NCI-H187 treated with DMSO at 0.1 percent for 48 hours (cell line): ENCODE measurements at places on chromosomes 2 and 18.

- no peak for DNase-seq
These were observed 265.0 kb upstream of the SLC8A1 start for GRCh38 chr2:40716879-40717278.

DNA sequence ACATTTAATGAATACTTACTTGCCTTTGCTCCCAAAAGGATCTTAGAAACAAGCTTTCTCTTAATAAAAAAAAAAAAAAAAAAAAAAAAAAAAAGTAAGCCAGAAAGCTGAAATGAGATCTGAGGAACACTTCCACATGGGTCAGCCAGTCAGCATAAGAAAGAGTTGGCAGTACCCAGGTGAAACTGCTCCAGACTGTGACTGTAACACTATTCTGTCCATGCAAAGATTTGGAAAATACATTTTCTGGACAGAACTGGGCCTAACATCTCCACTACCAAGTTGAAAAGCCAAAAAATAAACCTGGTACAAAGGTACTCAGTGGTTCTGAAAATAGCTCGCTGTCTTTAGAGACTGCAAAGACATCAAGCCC is 135.7 kb downstream of the THADA start:
- no peak for DNase-seq

DNA sequence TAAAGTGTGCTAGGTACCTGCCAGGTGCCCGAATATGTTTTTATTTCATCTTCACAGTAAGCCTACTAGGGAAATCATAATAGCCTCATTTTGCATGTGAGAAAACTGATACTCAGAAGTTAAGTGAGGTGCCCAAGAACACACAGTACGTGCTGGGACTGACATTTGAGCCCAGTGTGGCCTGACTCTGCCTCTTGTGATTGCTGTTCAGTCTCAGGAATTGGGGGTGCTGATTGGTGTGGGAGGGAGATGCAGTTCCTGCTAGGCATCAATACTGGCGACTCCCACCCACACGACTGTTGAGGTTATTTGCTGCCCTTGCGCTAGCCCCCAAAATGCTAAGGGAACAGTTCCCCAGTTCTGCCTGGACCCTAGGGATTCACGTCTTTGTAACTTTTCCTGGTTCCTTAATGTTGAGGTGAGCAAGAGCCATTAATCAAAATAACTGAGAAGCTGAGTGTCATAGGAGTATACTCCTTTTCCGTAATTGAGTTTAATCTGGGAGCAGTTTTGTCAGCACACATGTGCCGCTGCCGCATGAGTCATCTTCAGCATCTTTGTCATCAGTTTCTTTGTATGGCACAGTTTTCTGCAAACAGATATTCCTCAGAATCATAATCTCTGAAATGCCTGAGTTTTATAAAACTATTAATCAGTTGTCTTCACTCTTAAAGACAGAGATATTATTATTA is 120.7 kb downstream of the NCK2 start:
- no peak for DNase-seq

DNA sequence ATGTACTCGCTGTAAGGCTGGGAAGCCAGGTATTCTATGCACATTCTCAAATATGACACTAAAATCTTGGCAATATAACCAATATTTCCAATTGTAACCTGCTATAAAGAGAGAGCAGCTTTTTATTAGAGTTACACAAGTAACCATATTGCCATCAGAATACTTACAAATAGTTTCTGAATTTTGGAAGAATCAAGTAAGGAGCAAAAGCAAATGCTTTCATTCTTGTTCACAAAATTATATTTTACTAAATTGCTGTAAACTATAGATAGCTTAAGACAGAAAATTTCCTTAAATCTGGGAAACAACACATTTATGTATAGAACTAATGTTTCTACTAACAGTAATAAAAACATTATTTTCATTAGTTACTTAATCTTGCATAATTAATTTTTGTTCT is 77.2 kb downstream of the EFEMP1 start:
- no peak for DNase-seq

DNA sequence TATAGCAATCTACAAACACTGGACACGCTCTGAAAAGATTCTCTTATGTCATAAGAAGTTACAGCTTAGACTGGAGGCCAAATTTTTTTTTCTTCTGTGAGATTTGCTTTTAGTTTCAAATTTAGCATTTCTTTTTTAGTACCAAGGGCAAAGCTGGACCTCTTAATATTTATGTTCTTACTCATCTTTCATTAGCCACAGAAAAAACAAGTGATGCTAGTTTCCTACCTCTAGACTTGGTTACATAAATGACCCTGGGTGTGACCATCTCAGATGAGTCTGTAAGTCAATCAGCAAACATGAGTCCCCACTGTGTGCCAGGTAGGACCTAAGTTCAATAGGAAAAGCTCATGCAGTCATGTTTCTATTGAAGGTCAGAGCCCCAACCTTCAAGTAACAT is 94.4 kb downstream of the MEP1B start:
- no peak for DNase-seq

DNA sequence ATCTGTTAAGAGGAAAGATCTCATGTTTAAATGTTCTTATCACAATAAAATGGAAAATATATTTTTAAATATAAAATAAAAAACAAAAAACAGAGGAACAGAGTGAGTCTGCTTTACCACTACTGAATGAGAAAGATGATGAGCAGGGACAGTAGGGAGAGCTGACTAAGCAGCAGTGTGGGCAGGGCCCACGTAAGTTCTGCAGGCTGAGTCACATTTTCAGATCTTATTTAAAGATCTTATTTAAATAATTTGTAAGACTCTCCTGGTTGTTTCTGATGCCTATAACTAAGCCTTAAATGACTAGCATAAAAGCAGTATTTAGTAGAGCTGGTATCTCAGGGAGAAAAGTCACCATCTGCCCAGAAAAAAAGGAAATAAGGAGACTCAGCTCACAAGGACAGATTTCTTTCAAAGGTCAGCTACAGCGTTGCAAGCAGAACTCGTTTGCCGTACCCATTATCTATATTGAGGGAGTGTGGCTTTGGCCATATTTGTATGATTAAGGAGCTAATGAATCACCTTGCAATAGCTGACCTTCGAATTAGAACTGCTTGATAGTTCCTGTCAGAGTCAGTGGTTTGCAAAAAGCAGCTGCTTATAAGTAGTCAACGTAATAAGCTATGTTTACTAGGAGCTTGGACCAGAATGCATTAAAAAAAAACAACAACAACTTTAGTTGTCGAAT is 322.1 kb upstream of the CHAC2 start:
- no peak for DNase-seq

GRCh38 chr2:75592888-75593287 is 32.1 kb upstream of the EVA1A start:
- no peak for DNase-seq

DNA sequence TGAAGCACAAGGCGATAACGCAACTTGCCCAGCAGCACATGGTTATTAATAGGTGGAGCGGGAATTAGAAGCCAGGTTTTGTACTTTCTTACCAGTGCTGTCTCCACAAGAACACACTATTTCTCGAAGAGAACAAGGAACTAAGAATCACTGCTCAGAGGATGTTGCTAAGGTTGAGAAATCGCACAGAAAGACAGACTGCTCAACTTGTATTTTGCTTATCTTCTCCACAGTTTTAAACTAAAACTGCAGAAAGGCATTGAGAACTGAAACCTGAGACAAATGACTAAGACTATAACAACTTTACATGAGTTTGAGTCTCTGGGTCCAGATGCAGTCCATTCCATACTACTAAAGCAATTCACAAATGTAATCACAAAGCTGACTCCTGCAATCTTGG is 6.2 kb downstream of the PRKD3 start:
- DNase-seq: no peak

DNA sequence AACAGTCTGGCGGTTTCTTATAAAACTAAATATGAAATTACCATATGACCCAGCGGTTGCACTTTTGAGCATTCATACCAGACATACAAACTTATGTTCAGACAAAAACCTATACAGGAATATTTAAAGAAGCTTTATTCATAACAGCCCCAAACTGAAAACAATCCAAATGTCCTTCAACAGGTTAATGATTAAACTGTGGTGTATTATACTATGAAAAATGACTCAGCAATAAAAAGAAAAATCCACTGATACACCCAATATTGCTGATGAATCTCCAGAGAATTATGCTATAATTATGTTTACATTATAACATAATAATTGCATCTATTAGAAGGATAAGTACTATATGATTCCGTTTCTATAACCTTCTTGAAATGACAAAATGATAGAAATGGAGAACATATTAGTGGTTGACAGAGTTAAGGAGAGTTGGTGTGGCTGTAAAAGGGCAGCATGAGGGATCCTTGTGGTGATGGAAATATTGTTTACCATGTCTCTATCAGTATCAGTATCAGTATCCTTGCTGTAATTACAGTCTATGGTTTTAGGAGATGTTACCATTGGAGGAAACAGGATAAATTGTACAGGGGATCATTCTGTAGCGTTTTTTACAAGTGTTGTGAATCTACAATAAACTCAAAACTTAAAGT is 127.1 kb downstream of the DSC3 start:
- DNase-seq: no peak

GRCh38 chr2:104641786-104642185 is 212.1 kb upstream of the POU3F3 start:
- DNase-seq: no peak

DNA sequence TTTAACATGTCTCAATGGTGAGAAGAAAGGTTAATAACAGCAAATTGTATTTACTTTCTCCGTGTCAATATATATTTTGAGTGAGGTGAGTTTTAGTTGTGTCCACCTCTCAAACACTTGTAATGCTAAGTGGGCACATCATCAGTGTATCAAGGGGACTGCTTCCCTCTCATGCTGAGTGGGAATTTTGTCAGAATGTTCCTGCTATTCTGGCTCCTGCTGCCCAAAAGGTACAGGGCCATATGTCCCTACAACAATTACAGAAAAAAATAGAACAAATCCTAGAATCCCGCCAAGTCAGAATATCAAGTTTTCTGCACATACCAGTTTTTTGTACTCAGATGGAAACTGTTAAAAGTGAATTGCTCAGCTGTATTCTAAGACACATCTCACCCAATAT is 5.4 kb upstream of the CERKL start:
- no peak for DNase-seq

DNA sequence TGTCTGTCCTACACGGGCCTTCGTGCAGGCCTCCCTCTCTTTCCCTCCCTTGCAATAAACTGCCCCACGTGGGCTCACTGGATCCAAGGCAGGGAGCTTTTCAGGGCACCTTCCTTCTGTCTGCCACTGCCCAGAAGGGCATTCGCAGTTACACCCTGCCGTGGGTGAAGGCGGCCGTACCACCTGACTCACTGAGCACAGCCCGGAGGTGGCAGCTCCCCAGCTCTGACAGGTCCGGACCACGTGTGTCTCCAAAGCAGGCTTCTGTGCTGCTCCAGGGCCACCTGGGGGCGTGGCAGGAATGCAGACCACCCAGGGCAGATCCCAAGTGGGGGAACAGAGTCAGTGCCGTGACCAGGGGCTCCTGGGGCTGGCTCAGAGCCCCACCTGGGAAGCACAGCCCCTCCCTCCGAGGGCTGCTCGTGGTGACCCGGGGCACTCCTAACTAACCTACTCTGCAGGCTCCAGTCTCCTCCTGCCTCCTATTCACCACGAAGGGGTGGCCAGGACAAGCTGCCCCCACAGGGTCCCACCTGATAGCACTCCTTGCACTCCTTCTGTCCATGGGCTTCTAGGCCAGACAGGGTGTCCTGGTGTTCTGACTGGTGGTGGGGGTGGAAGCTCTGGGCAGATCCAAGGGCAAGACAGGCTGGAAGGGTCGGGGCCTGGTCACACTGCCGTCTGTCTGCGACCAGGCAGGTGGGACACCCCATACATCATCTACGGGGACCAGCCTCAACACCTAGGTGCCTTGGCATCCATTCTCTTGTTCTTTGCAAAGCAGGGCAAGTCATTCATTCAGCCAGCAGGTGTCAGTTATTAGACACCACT is 9.7 kb downstream of the SNED1 start:
- DNase-seq: no peak

GRCh38 chr2:68476454-68476853 is 9.1 kb downstream of the APLF start:
- DNase-seq: no peak

DNA sequence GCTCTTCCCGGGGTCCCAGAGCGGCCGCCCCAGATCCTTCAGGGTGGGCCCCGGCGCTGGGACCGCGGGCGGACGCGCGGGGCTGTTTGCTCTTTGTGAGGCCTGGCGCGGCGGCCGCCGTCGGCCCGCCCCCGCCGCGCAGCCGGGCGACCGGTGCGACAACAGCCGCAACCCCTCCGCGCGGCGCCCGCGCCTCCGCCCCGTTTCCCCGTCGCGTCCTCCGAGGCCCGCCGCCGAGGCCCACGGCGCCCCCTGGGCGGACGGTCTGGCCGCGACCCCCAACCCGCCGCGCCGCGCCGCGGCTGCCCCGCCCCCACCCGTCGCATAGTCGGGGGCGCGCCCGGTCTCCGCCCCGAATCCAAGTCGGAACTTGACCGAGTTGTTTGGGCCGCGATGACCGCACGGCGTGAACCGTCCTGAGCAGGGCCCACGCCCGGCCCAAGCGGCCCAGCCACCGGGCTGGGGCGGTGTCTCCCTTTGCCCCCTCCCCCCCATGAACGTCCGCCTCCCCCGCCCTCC is 448 bp downstream of the YPEL5 start:
- no peak for DNase-seq

DNA sequence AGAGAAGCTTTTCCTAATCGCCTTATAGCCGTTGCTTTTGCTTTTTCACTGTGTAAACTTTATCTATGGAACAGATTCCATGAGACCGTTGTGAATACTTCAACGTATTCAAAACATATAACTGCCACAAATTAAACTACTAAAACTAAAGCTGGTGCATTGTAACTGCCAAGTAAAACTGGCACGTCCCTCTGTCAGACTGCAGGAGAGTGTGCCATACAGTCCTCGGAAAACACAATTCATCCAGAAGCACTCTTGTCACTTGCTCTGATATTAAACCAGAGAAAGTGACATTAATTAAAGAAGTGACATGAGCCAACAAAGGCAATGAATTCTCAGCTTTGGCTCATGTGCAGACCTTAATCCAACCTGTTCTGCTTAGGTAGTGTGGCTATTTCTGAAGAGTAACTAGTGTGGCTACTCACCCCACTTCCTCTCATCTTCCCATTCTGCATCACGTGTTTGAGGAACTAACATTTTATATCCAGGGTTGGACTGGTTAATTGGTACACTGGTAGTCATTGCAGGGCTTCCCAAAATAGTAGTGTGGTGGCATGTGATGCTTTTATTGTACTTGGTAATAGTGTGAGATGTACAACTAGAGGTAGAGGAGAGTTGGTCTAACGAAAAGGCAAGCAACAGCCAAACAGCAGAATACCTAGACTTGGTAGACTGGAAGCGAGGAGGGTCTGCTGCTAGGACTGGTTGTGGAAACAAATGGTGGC is 9.7 kb downstream of the VRK2 start:
- DNase-seq: no peak

GRCh38 chr18:72871091-72871490 is 3.3 kb upstream of the NETO1 start:
- DNase-seq: no peak

DNA sequence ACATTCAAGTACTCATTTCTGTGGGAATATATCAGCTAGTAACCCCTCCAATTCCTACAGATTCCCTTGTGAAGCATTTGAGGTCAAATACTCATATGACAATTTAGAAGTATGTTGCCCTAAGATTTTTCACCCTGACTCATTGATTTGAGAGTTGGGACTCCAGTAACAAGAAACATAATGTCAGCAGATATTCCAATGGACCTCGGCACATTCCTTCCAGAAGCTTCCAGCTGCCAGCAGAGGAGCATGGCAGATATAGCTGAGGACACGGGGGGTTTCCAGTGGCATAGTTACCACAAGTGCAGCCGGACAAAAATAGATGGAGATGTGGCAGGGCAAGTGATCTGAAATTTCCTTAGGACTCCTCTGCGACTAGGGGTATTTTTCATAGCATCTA is 101.9 kb upstream of the ARHGAP28 start:
- DNase-seq: no peak
